Activated naive CD4-positive, alpha-beta T cell treated with Interleukin-2 at 50 U/mL for 16 hours (primary cell): ENCODE measurements at places on chromosomes 1 and 21.

DNA sequence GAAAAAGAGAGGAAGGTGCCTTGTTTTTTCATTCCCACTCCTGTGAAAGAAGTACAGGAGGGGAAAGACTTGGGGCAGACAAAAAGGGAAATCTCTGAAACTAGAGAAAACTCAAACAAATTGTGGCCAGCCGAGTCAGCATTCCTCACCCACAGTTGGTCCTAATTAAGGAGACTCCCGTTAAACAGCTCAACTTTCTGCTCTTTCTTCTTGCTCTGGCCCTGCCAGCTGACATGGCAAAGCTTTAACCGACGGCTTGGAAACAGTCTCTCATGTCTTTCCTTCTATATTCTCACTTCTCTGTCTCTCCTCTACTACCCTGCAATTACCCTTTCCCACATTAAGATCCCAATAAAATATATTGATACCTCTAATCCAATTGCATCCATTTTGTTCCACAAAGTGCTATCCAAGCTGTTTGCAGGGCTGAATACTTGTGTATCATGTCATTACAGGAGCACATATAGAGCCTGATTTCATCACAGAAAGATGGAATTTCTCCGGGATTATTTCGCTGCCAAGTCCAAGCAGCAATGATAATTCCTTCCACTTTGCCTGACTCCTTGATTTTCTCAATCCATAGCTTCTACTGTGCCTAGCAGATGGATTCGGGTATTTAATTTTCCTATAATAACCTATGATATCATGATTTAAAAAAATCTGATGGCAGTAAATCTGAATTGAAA lies 65.4 kb upstream of the IPO9 start:
- no peak for DNase-seq

- DNase-seq = peak; percentile 36
These were observed 40.9 kb upstream of the ZBTB18 start for GRCh38 chr1:244010191-244010590.

- DNase-seq = no peak
These were observed 602.1 kb downstream of the LMO4 start for GRCh38 chr1:87930796-87931195.

DNA sequence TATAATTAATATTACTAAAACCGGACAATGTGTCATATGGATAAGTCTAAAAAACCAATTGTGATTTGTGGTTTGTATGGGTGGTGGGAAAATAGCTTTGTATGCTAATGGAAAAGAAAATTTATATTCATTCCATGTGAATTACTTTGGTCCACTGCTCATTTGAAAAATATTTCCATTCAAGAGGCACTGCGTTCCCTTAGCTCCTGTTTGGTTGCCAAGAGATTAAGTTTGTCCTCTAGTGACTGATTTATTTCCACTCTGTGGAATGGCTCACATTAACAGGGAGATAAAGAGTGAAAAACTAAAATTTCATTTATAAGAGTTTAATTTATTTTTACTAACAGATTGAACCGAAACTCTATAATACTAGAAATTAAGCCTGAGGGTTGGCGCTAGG lies 744.1 kb upstream of the CHRM3 start:
- no peak for DNase-seq

- DNase-seq = no peak
These were observed 151.7 kb upstream of the ZNF648 start for GRCh38 chr1:182213163-182213562.

DNA sequence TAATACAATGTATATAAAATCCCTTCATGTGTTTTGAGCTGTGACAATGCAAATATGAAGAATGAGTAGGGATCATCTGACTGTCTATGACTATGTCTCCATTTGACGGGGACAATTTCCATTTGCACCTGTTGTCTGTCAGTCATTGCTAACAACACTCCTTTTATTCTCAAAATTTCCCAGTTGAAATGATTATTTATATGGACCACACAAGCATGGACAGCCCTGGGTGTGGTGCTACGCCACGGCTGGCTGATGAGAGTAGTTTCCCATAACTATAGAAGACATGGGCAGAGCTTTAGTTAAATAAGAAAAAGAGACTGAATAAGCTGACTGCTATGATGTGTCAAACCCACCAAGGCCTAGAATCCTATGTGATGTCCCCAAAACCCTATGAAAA lies 135.8 kb downstream of the MAP3K21 start:
- no peak for DNase-seq

- DNase-seq = no peak
These were observed 118.2 kb downstream of the FOXD2 start for GRCh38 chr1:47555841-47556560.

- DNase-seq = no peak
These were observed 26.9 kb upstream of the DDR2 start for GRCh38 chr1:162605225-162605927.

GRCh38 chr1:70509996-70510876 lies 99.2 kb downstream of the CTH start:
- no peak for DNase-seq

- DNase-seq = peak; percentile 17
These were observed 797 bp downstream of the WDR47 start for GRCh38 chr1:109040989-109041620.

DNA sequence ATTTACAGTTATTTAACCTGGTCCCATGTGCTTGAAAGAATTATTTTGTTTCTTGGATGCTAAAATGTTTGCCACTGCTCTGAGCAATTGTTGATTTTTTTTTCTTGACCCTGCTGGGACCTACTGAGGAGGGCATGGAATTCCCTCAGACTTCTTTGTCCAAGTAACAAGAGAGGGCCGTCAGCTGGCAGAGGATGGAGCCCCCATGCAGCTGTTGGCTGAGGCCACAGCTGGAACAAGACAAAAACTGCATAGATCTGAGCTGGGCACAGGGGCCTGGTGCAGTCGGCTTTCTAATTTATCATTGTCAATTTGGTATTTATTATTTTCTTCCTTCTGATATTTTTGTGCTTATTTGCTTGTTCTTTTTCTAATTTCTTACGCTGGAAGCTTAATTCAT lies 39.6 kb upstream of the ABCG1 start:
- DNase-seq = no peak

- peak; percentile 52 for DNase-seq
These were observed 82.3 kb downstream of the TBX19 start for GRCh38 chr1:168362991-168363390.

- DNase-seq = no peak
These were observed 233.9 kb downstream of the PTPRU start for GRCh38 chr1:29470087-29470787.

- DNase-seq = no peak
These were observed 14.0 kb upstream of the UMODL1 start for GRCh38 chr21:42056996-42057689.

GRCh38 chr1:240739754-240740153 lies 127.8 kb upstream of the GREM2 start:
- no peak for DNase-seq

- DNase-seq = no peak
These were observed 8.6 kb upstream of the EEIG2 start for GRCh38 chr1:108551137-108551862.

GRCh38 chr21:22416555-22416954 lies 1418.3 kb downstream of the NCAM2 start:
- no peak for DNase-seq

- no peak for DNase-seq
These were observed 404.5 kb upstream of the LRRC7 start for GRCh38 chr1:69163241-69163640.

DNA sequence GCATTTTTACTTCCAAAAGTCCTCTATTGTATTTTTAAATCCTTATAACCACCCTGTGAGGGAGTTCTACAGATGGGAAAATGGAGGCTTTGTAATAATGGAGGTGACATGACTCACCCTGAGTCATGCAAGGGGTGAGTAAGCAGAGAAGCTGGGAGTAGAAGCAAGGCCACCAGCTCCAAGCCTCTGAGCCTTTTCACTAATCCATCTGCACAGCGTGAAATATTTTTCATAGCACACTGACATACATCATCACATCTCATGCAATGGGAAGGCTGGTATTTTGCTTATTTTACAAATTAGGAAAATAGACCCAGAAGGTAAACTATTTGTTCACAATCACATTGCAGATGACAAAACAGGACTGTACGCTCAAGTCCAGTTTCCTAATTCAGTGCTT lies 96.9 kb downstream of the KCNH1 start:
- DNase-seq = no peak

GRCh38 chr1:245217853-245218608 lies 63.2 kb downstream of the KIF26B start:
- no peak for DNase-seq

DNA sequence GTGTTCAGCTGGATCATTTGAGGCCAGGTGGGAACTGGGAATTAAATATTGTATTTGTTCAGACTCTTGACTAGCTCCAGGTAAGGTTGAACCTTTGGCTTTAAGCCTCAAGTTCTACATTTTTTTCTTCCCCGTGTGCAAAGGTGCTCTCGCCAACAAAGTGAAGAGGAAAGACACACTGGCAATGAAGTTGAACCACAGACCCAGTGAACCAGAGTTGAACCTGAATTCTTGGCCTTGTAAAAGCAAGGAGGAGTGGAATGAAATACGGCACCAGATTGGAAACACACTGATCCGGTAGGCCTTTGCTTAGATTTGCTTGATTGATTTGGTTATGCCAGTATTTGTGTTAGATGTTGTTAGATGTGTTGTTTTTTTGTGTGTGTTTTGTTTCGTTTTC lies 25.5 kb upstream of the RCC1 start:
- DNase-seq = no peak

DNA sequence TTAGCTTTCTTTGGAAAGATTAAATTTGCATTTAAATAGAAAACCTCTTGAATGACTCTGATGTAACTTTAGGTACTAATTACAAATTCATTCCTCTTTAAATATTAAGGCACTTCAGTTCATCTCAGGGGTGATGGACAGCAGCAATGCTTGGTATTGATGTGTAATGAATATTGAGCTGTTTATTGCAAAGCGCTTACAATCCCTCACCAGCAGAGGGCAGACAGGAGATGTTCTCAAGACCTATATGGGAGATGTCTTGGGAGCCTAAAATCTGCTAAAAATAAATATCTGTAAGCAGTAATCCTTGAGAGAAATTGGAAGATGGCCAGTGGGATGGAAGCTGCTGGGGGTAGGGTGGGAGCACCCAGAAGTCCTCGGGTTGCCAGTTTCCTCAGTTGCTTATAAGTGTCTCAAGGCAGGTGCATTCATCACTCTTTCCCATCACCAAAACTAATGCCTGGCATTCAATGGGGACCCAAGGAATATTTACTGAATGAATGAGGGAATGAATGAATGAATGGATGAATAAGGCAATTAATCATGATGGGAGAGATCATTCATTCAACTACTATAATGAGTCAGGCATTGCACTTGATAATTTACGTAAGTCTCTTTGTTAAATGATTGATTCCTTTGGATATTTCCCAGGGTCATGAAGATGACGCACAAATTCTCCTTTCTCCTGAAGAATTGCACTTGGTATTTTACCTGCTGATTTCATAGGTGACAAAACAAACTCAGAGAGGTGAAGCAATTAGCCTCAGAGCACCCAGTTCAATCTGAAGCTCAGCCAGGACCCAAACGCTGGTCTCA lies 2.3 kb downstream of the KLHDC8A start:
- peak; percentile 57 for DNase-seq

GRCh38 chr1:77412820-77413530 lies 131.2 kb downstream of the AK5 start:
- DNase-seq = no peak

DNA sequence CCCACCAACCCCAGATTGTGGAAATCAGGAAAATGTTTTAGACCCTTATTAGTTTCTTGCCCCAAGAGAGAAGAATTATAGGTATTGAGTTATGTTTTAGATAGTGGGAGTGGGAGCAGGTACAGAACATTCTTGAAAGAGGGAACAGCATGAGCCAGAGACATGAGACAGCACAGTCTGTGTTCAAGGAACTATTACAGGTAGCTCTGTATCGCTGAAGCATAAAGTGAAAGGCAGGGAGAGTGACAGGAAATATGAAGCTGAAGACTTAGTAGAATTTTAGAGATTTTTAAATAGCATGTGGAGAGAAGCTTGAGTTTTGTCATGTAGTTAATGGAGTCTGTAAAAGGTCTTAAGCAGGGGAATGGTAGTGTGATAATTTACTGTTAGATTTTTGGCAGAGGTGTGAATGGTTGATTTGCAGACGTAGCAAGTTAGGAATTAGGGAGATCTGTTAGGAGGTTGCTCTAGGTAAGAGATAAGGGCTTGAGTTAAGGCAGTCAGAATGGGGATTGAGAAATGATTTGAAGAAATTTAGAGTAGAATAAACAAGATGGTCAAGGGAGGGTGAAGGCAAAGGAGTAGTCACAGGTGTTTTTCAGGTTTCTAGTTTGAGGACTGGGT lies 11.6 kb downstream of the SUCO start:
- no peak for DNase-seq

- no peak for DNase-seq
These were observed at the start of gene PCP4 for GRCh38 chr21:39867198-39867650. PCP4 (plus strand) TSS chr21:39867438; CDS start chr21:39867502, 64 bp downstream.

- DNase-seq = no peak
These were observed 656.1 kb upstream of the NEGR1 start for GRCh38 chr1:72938408-72938807.

GRCh38 chr1:112676543-112676942 lies 2.1 kb downstream of the MOV10 start:
- DNase-seq = no peak

GRCh38 chr1:3550511-3551289 lies 60.6 kb downstream of the MEGF6 start:
- no peak for DNase-seq

GRCh38 chr21:44734026-44734745 lies 22.8 kb upstream of the TSPEAR start:
- no peak for DNase-seq

- no peak for DNase-seq
These were observed 5.5 kb downstream of the TLR5 start for GRCh38 chr1:223137455-223138085.

DNA sequence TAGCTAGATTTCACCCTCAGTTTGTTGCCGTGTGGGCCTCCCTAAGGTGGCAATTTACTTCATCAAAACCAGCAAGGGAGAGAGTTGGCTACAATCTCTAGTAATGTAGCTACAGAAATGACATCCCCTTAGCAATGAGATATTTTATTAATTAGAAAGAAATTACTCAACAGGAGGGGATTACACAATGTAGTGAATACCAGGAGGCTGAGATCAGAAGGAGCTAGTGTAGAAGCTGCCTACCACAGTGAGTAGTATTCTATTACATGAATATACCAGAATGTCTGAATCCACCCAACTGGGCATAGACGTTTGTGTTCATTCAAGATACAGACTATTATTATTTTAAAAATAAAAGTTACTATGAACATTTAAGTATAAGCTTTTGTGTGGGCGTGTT lies 868.2 kb upstream of the CXADR start:
- DNase-seq = no peak

DNA sequence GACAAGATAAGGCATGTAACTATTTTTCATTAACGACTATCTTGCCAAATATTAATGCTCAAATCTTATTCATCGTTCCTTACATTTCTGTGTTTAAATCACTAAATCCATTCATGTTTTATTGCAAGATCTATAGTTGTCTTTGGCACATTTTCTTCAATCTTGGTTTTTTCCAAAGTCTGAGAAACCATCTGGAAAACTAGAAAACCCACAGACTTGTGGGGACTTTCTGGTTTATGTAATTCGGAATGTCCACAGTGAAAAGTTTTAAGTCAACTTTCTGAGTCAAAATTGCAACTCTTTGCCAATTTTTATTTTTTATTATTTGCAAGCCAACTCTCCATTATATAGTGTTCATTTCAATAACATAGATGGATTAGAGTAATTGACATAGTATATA lies 520.8 kb upstream of the ADAMTS5 start:
- no peak for DNase-seq

- no peak for DNase-seq
These were observed 40.0 kb downstream of the EPHB2 start for GRCh38 chr1:22750685-22751051.

GRCh38 chr1:209302779-209303568 lies 280.5 kb upstream of the CAMK1G start:
- DNase-seq = no peak

GRCh38 chr1:26305667-26306289 lies 658 bp downstream of the UBXN11 start:
- no peak for DNase-seq
